ENCODE measurements at places on chromosomes 4 and X.
A peak's percentile ranks its signal among the peaks of the same experiment; 100 is the strongest.

DNA sequence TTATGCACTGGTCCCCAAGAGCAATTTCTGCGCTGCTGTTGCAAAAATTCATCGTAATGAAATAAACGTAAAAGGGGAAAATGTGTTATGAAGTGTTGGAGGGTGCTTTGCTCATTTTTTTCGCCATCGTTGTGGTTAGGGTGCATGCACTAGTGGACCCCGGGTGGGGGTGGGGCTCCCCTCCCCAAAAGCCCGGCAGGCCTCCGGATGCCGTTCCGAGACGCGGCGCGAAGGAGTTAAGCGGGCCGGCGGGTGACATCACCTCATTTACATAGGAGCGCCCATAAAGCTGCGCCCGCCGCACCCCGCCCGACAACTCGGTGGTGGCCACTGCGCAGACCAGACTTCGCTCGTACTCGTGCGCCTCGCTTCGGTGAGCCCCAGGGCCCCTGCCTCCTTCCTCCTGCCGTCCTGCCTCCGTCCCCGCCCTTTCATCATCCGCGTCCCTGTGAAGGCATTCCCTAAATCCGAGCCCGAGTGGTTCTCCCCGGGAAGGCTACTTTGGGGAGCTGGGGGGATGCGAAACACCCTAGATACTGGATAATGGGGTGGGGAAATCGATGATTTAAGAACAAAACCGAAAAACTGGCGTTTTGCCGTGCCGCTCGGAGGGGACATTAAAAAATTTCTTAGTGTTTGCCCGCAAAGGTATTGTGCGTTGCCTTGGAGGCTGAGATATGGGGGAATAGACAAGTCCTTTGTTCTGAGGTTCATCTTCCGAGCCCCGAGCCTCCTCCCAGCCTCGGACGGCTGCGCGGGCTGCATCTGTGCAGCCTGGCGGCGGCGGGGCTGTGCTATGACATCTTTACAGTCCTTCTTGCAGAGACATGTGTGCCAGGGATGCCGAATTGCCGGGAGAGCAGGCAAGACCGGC is at the start of gene TMSB4X:
TSS of gene TMSB4X (plus strand) at position 315 of the 874 bp plus-strand sequence.
- DNase-seq = peak; percentile 73

- DNase-seq = no peak
These were observed 109.3 kb upstream of the KLHL13 start for GRCh38 chrX:118225711-118226428.

DNA sequence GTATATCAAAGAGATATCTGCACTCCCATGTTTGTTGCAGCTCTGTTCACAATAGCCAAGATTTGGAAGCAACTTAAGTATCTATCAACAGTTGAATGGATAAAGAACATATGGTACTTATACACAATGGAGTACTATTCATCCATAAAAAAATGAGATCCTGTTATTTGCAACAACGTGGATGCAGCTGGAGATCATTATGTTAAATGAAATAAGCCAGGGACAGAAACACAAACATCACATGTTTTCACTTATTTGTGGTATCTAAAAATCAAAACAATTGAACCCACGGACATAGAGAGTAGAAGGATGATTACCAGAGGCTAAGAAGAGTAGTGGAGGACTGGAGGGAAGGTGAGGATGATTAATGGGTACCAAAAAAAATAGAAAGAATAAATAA is 14.2 kb downstream of the IQCM start:
- DNase-seq = no peak

- no peak for DNase-seq
These were observed 156.9 kb downstream of the SLIT2 start for GRCh38 chr4:20408611-20409010.

GRCh38 chr4:164383058-164383357 is 370.9 kb upstream of the SMIM31 start:
- no peak for DNase-seq

DNA sequence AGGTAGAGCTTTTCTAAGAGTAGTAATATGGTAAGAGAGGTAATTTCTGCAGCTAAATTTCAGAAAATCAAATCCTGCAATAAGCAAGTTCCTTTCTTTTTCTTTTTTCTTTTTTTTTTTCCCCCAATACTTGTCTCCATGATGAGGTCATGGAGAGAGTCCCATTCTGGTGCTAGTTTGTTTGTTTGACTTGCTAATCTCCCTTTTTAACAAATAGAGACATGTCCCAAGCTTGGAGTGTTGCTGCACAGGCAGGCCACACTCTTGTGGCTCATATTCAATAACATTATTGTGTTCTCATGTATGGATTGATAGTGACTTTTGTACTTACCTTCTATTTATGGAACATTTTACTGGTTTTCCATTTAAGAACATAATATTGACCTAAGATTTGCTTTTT is 25.5 kb downstream of the PTPN13 start:
- DNase-seq = no peak

GRCh38 chr4:13544606-13545393 is 492 bp upstream of the NKX3-2 start:
- DNase-seq = peak; percentile 20

DNA sequence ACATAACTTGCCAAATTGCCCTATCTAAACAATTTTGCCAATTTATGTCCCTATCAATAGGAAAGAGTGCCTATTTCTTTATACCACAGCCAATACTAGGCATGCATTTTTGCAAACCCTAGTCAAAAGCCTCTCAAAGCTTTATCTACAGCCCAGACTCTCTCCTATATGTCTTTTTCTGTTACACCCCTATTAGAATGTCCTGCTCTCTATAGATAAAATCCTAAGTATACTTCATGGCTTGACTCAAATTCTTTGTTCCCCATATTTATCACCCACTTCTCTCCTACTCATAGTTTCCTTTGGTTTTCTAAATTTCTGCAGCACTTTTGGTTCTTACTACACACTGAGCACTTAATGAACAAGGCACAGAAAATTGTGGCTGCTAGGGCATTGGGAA is 38.0 kb downstream of the NUP62CL start:
- no peak for DNase-seq
